Stimulated activated CD4-positive, alpha-beta T cell treated with anti-CD3 and anti-CD28 coated beads, Interleukin-12 subunit alpha, Interleukin-12 subunit beta, amount 100 ng/mL, for 4 hours (primary cell): ENCODE measurements at places on chromosomes 7 and 10.

DNA sequence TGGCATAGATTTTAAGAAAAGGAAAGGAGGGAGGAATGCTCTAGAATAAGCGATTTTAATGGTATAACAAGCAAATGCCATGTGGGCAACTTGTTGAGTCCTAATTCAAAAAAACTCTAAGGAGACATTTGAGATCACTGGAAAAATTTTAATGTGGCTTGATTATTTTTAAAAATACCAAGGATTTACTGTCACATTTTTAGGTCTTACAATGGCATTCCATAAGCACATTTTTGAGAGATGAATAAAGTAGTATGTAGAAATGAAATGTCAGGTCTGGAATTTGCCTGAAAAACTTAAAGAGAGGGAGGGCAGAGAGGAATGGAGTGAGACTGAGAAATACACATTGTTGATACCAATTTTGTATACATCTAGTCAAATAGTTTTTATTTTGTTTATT, 20.3 kb downstream of the NCAPG2 start:
- DNase-seq = no peak

- DNase-seq = no peak
Measured at GRCh38 chr7:107046491-107047259, 2.2 kb downstream of the PRKAR2B start.

DNA sequence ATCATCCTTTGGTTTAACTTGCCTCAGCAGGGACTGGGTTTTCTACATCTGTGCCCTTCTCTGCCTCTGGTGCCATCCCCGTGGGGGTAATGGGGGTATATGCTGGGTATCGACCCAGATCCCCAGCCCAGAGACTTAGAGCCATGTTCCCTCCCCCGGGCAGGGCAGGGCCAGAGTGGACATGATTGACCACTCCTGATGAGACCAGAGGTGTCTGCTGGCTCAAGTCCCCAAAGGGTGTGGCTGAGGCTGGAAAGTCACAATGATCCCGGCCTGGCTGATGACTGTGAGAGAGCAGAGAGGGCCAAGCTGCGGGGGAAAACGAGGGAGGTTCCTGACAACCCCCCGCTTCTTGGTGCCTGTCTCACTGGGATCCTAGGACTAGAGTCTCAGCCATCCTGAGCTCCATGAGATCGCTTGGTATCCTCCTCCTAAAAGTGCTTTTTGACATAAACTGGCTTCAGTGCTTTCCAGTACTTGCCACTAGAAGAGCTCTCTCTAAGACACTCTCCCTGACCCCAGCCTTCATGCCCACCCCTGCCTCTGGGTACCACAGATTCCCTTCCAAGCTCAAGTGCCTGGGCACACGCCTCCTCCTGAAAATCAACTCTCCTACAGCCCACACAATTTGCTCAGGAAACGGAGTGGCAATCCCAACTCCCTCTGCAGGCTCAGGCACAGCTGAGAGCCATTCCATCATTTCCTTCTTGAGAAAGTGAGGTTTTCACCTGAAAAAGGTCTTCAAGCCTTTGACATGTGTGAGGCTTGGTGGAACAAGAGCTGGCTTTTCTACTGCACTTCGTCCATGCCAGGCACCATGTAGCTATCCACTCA, 33.9 kb downstream of the DRGX start:
- no peak for DNase-seq

DNA sequence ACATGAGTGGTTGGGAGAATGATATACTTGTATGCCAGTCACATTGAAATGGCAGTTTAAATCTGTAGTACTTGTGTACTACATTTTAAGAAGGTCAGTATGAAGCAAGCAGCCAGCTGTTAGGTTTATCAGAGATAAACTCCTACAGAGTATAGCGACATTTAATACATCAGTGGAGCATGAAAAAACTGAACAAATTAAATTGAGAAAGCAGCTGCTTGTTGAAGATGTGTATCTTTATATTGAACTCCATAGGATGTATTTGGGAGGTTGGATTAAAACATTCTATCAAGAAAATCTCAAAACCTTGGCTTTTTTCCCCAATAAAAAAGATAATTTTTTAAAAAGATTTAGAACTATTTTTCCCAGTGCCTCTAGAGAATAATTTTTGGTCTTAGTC, 47.8 kb downstream of the PHF14 start:
- no peak for DNase-seq

GRCh38 chr7:145088111-145088745, 252.4 kb upstream of the TPK1 start:
- no peak for DNase-seq

DNA sequence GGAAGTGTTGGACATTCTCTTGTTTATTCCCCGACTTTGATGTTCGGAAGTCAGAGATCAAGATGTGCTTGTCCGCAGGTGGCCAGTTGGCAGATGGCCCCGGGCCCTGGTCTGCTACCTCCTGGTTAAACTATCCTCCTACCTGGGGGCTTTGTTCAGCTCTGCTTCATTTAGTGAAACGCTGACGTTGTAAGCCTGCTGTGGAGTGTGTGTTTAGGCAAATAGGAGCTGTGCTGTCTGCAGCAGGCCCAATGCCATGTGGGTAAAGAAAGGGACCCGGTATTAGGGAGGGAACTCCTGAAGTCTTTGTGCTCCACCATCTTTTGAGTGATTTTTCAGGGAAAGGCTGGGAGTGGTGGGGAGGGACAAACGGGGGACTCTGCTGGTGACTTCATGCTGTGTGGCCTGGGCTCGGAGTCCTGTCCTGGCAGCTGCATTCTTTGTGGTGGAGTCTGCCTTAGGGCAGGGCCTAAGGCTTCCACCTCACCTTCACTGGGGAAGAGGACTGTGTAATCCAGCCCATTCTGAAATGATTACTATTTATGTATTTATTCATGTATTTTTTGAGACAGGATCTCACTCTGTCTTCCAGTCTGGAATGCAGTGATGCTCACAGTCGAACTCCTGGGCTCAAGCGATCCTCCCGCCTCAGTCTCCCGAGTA, 171.1 kb upstream of the KLF6 start:
- no peak for DNase-seq

DNA sequence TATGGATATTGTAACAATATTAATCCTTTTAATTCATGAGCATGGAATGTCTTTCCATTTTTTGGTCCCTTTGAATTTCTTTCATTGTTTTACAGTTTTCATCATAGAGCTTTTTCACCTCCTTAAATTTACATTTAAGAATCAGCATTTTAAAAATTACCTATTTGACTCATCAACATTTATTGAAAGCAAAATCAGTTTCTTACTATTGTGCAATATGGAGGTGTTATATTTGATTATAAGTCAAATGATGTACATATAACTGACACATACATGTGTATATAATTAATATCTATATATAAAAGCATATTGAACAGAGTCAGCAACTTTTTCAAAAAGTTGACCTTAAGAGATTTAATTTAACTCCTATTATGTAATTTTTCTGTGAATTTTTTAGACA, 52.2 kb downstream of the SHOC2 start:
- DNase-seq = no peak

GRCh38 chr10:46526682-46527038, 29.8 kb downstream of the GPRIN2 start:
- no peak for DNase-seq

GRCh38 chr10:62077330-62078015, 176.0 kb downstream of the ARID5B start:
- DNase-seq = no peak

DNA sequence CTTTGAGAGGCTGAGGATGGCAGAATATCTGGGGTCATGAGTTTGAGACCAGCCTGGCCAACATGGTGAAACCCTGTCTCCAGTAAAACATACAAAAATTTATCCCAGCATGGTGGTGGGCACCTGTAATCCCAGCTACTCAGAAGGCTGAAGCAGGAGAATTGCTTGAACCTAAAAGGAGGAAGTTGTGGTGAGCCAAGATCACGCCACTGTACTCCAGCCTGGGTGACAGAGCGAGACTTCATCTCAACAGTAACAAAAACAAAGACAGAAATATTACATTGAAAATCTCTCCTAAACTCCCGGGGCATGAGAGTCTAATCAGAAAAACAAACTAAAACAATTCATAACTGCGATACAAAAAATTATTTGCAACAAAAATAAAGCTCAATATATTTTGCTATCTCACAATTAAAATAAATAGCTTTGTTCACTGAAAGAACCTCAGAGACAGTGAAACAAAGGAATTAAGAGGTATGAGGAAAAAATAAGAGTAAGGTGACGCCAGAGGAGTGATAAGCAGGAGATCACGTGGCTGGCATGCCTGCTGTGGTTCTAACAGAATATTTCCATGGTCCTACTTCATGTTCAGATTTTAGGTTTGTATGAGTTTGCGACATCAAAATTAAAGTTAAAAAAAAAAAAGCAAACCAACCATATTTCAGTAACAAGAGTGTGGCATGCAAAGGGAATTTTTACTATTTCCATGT, 527.7 kb upstream of the POM121L12 start:
- no peak for DNase-seq

GRCh38 chr10:79445977-79446757, 743 bp upstream of the ZCCHC24 start:
- peak; percentile 21 for DNase-seq

DNA sequence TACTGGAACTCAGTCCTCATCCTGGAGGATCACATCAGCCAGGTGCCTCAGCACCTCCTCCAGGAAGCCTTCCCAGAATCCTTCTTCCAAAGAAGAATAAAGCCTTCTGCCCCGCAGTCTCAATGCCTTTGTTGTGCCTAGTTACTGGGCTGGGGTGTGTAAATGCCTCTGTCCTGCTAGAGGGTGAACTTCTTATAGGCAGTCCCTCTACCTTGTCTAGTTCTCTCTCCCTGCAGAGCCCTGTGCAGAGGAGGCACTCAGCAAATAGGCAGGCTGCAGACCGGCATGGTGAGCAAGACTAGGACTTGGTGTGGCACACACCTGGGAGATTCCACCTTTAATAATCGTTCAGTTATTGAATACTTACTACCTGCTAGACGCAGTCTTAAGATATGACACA, 104.7 kb upstream of the PCBD1 start:
- DNase-seq = no peak

DNA sequence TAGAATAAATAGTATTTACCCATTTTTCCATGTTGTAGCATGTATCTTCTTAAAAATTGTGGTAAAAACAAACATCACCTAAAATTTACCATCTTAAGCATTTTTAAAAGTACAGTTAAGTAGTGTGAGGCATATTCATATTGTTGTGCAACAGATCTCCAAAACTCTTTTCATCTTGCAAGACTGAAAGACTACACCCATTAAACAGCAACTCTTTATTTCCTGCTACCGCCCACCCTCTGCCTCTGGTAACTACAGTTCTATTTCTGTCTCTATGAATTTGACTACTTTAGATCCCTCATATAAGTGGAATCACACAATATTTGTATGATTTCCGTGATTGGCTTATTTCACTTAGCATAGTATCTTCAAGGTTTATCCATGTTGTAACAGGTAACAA, 40.0 kb upstream of the AGBL3 start:
- DNase-seq = no peak

- no peak for DNase-seq
Measured at GRCh38 chr7:142139597-142140400, 28.3 kb downstream of the MGAM2 start.

DNA sequence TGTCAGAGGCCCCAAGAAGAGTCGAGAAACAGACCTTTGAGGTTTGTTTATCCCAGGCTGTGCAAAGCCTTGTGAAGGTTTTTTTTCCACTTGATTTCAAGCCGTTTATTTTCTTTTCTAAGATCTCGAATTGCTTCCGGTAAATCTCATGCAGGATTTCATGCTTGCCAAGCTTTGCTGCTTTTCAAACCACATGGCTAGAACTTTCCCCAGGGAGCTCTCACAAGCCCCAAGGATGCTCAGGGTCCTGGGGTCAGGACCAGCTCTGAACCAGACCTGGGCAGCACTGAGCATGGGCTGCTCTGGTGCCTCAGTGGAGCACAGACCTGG, 48.0 kb upstream of the AQP1 start:
- DNase-seq = no peak

- DNase-seq = no peak
Measured at GRCh38 chr7:47294556-47295222, 287.2 kb downstream of the TNS3 start.

DNA sequence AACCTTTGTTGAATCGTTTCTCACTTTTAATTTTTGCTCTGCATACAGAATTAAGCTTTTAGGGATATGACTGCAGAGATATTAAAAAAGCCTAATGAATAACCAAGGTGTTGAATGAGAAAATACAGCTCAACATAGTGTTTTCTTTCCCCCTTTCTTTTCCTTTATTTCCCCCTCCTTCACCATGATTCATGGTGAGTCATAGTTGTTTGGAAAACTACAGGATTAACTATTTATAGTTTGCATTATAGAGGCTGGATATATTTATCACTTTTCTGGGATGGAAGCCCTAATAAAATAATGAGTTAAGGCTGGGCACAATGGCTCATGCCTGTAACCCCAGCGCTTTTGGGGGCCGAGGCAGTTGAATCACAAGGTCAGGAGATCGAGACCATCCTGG, 115.0 kb downstream of the DNAJB9 start:
- no peak for DNase-seq

- DNase-seq = no peak
Measured at GRCh38 chr7:116741625-116742316, 69.8 kb downstream of the MET start.

DNA sequence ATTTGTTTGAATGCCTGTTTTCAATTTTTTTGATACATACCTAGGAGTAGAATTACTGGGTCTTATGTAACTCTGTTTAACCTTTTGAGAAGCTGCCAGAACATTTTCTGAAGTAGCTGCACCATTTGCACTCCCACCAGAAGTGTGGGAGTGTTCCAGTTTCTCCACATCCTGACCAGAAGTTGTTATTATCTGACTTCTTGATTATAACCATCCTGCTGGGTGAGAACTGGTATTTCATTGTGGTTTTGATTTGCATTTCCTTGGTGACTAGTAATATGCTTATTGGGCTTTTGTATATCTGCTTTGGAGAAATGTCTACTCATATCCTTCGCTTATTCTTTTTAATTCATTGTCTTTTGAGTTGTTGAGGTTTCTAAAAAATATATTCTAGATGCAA, 117.2 kb upstream of the GLCCI1 start:
- no peak for DNase-seq

DNA sequence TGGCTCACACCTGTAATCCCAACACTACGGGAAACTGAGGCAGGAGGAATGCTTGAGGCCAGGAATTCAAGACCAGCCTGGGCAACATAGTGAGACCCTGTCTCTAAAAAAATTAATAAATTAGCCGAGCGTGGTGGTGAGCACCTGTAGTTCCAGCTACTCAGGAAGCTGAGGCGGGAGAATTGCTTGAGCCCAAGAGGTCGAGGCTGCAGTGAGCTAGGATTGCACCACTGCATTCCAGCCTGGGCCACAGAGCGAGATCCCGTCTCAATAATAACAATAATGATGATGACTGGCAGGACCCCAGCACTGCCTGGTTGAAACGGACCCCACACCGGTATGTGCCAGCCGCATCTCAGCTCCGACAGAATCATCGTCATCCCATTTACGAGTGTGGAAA, 93.0 kb downstream of the ELFN1 start:
- no peak for DNase-seq

DNA sequence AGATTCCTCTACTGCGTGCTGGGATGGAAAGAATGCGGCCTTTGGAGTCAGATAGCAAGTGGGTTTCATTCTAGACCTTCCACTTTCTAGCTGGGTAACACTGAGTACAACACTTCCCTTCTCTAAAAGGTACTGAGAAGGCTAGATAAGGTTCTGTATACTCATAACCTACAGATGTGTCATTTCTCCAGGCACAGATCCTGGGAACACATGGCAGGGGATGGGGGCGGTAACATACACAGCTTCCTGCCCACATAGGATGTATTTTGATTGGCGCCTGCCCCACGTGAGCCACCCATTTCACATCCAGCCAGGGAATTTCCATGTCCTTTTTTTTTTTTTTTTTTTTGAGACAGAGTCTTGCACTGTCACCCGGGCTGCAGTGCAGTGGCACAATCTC, 31.8 kb downstream of the KLRG2 start:
- DNase-seq = no peak
